HFF-Myc (cell line): ENCODE measurements at places on chromosomes 5 and 9.
A peak's percentile ranks its signal among the peaks of the same experiment; 100 is the strongest.

- no peak for DNase-seq
These were observed 31.7 kb upstream of the GAS1 start for GRCh38 chr9:86978922-86979474.

- DNase-seq, result peak; percentile 1
These were observed 133.1 kb downstream of the DOCK8 start for GRCh38 chr9:347667-348292.

DNA sequence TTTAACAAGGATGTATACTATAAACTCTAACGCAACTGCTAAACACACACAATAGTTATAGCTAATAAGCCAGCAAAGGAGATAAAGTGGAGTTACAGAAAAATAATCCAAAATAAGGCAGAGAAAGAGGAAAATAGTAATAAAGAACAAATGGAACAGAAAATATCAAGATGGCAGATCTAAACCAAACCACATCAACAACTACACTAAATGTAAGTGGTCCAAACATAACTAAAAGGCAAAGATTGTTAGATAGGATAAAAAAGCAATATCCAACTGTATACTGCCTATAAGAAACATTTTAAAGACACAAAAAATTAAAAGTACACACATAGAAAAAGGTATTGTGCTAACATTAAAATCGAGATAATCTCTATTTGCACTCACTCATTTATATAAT is 5.6 kb upstream of the COL23A1 start:
- no peak for DNase-seq

DNA sequence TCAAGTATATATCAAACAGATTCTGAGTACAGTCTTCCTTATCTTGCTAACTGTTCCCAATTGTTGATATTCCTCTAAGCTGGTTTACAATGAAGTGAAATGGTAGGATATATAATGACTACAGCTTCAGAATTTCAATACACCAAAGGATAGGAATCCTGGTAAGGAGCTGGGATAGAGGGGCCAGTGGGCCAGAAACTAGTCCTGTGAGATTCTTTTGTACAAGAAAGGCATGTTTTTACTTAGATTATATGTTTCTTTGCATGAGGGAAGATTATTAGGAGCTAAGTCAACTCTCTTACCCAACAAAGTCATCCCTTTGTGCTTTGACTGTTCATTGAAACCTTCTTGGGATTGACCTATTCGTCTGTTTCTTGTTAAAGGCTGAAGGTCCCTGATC is 435.7 kb downstream of the PLK2 start:
- DNase-seq, result no peak

- no peak for DNase-seq
These were observed 1.7 kb downstream of the UBE2QL1 start for GRCh38 chr5:6450319-6450833.

GRCh38 chr5:53322257-53322656 is 158.2 kb upstream of the FST start:
- no peak for DNase-seq

DNA sequence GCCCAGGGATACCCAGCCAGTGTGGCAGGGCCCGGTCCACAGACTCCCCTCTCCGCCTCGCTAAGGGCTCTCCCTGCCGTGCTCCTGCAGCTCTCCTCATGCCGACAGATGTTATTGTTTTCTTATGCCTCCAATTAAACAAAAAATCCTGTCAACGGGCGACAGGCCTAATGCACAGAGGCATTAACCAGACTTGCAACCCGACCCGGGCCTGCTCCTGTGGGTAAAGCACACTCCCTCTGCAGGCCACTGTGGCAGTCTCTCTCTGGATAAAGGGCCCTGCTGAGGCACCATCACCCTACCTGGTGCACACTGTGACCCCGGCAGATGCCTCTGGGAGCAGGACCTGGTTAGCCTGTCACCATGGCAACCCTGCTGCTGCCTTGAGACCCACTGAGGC is 27.5 kb upstream of the HAND1 start:
- DNase-seq, result no peak

- no peak for DNase-seq
These were observed 30.9 kb downstream of the ANGPTL2 start for GRCh38 chr9:127091526-127091925.

DNA sequence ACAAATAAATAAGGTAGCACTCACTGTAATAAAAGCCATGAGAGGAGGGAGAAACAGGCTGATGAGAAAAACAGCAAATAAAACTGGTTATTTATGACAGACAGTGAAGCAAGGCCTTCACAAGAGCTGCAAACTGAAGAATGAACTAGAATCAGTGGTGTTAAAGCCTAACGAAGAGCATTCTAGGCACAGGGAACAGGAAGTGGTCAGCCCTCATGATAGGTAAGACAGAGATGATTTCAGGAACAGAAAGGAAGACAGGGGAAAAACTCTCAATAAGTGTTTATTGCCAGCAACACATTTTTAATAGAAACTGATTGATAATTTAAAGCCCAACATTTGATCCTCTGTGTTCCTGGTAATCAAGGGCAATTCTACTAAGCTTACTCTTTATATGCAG is 124.5 kb downstream of the EDIL3 start:
- DNase-seq, result no peak

DNA sequence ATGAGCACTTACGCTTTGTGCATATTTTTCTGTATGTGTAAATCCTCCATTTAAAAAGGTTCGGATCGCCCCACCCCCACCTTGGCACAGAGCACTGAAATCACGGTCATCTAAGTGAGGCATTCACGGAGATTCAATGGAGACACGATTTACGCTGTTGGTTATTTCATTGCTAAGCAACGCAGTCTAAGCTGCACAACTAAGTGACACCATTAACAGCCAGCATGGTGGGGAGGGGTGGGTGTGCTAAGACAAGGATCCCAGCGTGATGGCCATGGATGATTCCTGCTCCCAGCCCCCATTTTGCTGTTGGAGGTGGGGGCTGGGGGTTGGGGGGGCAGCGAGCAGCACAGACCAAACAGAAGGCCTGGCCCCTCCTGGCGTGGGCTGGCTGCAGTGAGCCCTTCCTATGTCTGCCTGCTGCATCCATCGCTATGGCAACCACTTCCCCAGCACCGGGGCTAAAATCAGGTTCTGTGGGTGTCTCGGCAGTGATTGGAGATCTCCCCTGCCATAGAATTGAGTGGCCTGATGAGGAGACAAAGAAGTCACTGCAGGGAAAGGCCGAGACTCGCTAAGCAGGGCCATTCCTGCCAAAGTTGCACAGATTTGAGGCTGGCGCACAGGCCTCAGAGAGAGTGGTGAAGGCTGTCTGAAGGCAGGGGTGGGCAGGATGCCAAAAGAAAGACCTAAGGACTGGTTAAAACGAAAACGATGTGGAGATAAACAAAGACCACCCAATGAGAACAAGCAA is 14.3 kb upstream of the MARCHF6 start:
- no peak for DNase-seq

- no peak for DNase-seq
These were observed 183.8 kb upstream of the ITGA1 start for GRCh38 chr5:52603778-52604554.

DNA sequence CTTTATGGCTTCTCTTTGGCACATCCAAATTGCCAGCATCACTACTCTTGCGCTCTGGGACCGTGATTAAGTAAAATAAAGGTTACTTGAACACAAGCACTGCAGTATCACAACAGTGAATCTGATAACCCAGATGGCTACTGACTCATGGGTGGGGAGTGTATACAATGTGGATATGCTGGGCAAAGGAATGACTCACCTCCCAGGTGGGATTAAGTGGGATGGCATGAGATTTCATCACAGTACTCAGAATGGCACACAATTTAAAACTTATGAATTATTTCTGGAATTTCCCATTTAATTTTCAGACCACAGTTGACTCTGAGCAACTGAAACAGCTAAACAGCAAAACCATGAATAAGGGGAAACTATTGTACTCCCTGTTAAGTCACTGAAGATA is 4.3 kb downstream of the GFM2 start:
- no peak for DNase-seq

GRCh38 chr9:96163712-96164111 is 138.3 kb downstream of the HSD17B3 start:
- no peak for DNase-seq

DNA sequence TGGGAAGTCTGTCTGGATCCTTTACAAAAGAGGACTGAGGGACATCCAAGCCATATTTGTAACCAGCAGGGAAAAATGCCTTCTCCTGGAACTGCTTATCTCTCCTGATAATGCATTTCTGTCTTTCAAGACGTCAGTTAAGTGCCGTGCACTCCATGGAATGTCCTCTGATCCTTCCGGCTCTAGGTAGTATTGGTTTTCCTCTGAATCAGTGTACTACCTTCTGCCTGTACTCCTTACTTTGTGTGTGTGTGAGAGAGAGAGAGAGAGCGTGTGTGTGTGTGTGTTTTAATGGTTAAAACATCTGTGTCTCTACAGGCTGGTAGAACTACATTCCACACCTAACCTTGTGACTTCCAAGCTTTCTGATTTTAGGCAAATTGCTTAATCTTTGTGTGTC is 89.9 kb downstream of the PIP5K1B start:
- DNase-seq, result no peak

DNA sequence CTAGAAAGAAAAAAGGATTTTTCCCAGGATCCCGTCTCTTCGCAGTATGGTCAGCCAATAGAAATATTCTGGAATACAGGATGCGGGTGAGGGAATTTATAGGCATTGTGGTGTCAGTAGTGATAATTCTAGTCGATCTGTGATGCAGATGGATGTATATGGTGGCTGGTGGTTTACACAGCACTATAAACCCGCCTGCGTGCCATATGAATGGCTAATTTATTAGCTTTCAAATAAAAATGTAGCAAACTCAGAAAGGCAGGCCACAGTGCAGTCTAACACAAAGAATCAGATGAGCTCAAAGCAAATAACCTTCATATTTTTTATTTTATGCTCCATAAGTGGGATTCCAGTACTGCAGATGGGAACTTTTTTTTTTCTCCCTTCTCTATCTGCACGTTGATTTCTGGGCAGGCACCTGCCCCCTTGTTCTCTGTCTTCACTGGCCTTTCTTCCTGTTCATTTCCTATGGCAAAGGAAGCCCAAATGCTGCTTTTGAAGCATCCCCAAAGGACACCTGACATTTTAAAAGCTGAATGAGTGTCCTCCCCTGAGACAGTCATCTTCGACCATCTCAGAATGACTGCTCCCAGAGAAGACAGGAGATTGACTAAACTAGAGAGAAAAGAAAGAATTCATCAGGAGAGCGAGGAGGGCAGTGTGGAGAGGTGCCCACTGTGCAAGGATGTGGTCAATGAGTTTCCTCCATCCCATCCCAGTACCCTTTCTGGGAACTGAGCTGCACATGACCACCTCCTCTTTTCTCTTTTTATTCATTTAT is 52.1 kb downstream of the SEMA6A start:
- DNase-seq, result no peak

- no peak for DNase-seq
These were observed 309.8 kb upstream of the RGMB start for GRCh38 chr5:98463676-98464075.

- no peak for DNase-seq
These were observed 163.4 kb upstream of the PUM3 start for GRCh38 chr9:3007326-3007725.

DNA sequence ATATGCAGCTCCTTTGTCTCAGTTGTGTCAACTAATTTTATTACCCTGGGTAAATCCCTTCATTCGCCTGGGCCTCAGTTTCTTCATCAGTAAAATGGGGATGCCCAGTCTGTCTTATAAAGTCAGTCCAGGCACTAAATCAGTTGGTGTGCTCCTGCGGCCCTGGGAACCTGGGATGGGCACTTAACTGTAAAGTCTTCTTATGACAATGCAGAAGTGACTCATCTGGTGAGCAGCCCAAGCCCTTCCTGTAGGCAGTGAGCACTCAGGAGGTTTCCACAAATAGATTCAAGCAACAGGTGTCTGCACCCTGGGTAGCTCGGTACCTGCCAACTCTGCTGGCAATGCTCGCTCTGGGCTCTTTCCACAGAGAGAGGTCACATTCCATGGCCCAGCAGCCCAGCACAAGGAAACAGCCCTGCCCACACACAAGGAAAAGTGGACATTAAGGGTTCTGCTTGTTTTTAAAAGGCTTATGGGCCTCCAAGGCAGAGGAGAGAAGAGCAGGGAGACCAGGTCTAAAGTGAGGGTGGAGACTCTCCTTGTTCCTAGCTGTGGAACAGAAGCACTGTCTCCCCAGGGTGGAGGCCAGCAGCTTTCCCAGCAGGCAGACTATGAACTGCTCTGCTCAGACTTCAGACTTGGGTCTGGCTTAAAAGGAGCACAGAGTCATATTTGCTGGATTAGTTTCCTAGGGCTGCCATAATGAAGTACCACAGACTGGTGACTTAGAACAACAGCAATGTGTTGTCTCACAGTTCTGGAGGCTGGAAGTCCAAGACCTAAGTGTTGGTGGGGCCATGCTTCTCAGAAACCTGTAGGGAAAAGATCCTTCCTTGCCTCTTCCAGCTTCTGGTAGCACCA is 89.7 kb upstream of the ADRA1B start:
- DNase-seq, result peak; percentile 37

DNA sequence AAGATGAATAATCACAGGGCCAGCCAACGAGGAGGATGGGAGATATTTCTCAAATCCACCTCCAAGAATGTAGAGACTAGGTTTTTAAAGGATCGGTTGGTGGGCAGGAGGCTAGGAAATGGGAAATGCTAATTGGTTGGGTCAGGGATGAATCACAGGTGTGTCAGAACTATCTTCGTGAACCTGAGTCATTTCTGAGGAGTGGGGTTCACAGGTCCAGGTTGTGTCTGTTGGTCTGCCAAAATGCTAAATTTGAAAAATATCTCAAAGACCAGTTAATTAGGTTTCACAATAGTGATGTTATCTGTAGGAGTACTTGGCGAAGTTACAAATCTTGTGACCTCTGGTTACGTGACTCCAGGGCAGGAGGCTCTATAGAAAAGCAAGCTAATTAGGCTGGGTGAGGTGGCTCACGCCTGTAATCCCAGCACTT is 2.6 kb upstream of the PLAA start:
- no peak for DNase-seq

- DNase-seq, result peak; percentile 81
These were observed 73.4 kb downstream of the ANGPTL2 start for GRCh38 chr9:127049044-127049443.

DNA sequence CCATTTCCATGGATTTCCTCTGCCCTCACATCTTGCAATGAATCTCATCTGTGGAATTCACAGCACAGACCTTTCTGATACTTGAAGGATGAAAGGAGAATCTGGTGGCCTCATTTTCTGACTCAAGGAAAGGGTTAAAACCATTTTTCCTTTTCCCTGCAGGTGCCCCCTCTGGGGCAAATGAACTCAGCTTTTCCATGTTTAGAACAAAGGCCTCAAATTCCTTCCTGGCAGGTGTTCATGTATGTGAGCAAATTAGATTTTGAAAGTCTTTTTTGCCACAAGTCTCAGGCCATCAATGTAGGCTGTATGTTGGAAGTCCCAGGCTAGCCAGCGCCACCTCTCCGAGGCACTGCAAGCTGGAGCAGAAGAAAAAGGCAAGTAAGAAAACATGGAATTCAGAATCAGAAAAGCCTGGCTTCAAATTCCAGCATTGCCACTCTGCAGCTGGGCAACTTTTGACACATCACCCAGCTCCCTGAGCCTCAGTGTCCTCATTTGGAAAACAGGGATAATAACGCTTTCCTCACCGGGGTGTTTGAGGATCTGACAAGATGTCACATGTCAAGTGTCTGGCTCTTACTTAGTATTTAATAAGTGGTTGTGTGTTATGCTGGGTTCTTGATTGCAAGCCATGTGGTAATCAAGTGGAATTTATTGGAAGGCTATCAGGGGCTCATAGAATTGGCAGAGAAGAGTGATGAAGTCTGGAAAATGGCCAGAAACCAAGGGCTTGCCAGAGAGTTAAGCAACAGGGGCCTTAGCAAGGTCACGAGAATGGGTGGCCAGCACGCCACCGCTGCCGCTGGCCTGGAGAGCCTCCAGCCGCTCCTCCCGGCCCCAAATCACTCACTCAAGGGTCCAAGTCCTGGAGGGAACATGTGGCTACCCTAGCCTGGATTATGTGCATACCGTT is 48.4 kb upstream of the SMIM23 start:
- no peak for DNase-seq
